ENCODE measurements at places on chromosomes 16 and 17. TPM values are rescaled to one million over a fixed set of nuclear protein-coding genes. Genes with fewer than 3 reads are reported as not detected.

XYLT1 gene
- 1.0 TPM for total RNA-seq

SULT1A2 gene
- not detected for total RNA-seq

SLC35G6 gene
- total RNA-seq: not detected

KIF18B gene
- 2.3 TPM for total RNA-seq

TMC5 gene
- under 0.01 TPM for total RNA-seq

PLD6 gene
- 0.90 TPM for total RNA-seq

HOXB5 gene
- 0.13 TPM for total RNA-seq

TNFRSF17 gene
- not detected for total RNA-seq

NT5M gene
- 4.2 TPM for total RNA-seq

RAC3 gene
- total RNA-seq: 14.5 TPM

HSD3B7 gene
- total RNA-seq: 24.7 TPM

RPA1 gene
- total RNA-seq: 31.1 TPM

SMCR8 gene
- 18.5 TPM for total RNA-seq

MYH13 gene
- not detected for total RNA-seq

CCL1 gene
- total RNA-seq: not detected

CCL8 gene
- total RNA-seq: 0.13 TPM

TNFAIP1 gene
- total RNA-seq: 108 TPM

KRTAP9-2 gene
- not detected for total RNA-seq

CSH1 gene
- total RNA-seq: not detected

DVL2 gene
- 37.0 TPM for total RNA-seq

CCL11 gene
- total RNA-seq: not detected

MXRA7 gene
- 141 TPM for total RNA-seq

TP53TG3C gene
- total RNA-seq: not detected

HCRT gene
- not detected for total RNA-seq

HOXB8 gene
- total RNA-seq: 0.76 TPM

CAMTA2 gene
- total RNA-seq: 2.3 TPM

TBC1D3 gene
- not detected for total RNA-seq

HAGHL gene
- total RNA-seq: 7.7 TPM
